ENCODE measurements at places on chromosomes 7 and 10.

GRCh38 chr7:3895341-3896116 lies 594.5 kb downstream of the SDK1 start:
- DNase-seq: no peak

DNA sequence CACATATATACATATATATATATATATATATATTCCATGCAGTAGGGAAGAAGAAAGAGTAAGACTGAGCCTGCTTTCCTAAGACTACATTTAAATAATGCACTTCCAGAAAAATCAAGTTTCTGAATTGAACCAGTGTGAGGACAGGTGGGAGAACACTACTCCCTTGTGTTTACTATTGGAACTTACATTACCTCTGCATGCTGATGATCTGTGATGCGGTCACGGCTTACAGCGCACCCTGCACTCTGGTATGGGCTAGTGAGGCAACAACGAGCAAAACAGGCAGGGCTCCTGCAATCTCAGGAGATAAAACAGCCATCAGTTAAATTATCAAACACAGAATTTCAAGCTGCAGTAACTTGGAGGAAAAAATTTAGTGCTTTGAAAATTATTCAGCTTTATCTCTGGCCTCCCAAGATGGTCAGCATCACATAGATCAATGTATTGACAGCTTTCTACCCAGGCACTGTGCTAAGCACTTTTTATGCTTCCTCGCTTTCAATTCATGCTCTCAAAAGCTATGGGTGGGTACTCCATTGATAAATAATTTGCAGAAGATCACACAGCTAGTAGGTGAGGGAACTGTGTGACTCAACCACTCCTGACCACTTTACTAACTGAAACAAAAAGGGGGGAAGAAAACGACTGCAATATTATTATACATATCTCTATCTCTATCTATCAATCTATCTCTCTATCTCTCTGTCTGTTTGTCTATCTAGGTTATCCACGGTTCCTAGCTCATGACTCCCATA lies 20.5 kb upstream of the SLC16A12 start:
- DNase-seq: no peak

- DNase-seq: no peak
These were observed 243.2 kb downstream of the CRPPA start for GRCh38 chr7:16178092-16178491.

DNA sequence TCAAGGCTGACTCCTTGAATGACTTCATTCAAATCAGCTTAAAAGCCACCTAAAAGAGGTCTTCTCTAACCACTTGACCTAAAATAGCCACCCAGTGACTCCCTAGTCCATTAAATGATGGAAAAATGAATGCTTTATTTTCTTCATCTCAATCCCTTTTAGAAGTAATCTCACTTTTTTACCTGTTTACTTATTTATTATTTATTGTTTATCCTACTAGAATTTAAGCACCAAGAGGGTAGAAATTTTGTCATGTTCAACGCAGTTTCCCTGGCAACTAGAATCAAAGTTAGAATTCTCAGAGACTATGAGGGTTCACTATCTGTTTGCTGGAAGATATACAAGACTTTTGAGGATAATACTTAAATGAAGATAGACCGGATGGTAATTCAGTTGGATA lies at the start of gene LIPJ:
LIPJ (plus strand) TSS at position 301 of the 400 bp plus-strand sequence. CDS start 3,926 bp downstream, outside the sequence.
- no peak for DNase-seq

DNA sequence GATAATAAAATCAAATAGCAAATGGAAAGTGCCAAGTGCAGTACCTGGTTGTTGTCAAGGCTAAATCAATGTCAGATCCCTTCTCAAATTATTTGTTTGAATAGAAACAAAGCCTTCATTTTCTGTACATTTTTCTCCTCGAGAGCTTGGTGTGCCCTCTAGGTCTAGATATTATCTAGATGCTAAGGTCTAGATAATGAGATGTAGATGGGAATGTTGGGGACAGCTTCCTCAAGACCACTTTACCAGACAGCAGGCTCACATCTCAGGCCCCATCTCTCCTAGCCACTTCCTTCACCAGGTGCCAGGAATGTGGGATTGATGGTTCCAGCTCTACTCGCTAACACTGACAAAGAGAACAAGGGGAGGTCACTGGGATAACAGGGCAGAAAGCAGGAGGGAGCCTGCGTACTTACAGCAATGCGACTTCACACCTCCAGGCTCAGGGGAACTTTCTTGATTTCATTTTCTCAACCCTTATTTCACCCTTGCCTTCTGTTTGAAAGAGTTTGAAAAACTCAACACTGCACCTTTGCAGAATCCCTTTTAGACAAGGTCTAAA lies 451.4 kb upstream of the VSTM2A start:
- no peak for DNase-seq

- DNase-seq: no peak
These were observed 972.0 kb upstream of the CELF2 start for GRCh38 chr10:10045765-10046028.

- no peak for DNase-seq
These were observed 83.0 kb upstream of the FAM180A start for GRCh38 chr7:135831455-135832195.

GRCh38 chr7:963236-964078 lies 9.0 kb upstream of the ADAP1 start:
- no peak for DNase-seq

DNA sequence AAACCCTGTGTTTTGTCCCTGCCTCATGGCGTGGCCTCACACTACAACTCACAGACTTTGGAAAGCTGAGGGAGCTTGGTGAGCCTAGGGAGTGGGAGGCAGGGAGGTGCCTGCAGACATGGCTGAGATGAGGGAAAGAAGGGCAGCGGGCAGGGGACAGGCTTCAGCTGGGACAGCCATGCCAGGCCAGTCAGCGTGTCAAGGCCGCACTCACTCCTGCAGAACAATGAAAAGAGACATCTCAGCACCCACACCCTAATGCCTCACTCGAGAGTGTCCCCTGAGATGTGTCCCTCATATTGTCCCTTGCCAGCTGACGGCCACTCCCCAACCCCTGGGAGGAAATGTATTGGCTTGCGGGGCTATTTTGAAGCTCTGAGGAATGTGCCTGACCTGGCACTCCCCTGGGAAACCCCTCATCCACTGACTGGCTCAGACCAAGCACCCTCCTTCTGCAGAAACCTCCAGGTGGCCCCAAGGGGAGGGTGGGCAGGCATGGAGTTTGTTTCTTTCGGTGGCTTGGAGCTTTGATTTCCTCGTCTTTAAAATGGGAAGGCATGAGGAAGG lies 31.6 kb downstream of the SH3PXD2A start:
- no peak for DNase-seq

DNA sequence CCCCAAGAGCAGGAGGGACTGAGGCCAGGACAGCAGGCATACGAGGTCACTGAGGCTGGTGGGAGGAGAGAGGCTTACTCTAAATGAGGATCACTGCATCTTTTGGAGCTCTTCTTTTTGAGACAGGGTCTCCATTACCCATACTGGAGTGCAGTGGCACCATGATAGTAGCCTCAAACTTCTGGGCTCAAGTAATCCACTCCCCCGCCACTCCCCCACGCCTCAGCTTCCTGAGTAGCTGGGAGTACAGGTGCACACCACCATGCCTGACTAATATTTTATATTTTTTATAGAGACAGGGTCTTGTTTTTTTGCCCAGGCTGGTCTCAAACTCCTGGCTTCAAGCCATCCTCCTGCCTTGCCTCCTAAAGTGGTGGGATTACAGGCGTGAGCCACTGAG lies 25.8 kb downstream of the OGDH start:
- no peak for DNase-seq

GRCh38 chr10:68537796-68538195 lies 10.5 kb upstream of the SLC25A16 start:
- no peak for DNase-seq

DNA sequence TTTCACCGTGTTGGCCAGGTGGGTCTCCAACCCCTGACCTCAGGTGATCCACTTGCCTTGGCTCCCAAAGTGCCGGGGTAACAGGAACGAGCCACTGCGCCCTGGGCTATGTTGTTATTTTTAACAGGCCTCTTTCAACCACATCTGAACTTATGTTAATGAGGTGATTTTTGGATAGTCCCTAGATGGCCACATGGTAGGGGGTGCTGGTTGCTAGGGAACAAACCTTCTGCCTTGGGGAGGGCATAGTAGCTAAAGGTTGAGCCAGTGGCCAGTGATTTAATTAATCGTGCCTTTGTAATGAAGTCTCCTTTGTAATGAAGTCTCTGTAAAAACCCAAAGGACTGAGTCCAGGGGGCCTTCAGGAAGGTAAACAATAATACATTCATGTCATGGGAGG lies 9.1 kb downstream of the COMTD1 start:
- no peak for DNase-seq

DNA sequence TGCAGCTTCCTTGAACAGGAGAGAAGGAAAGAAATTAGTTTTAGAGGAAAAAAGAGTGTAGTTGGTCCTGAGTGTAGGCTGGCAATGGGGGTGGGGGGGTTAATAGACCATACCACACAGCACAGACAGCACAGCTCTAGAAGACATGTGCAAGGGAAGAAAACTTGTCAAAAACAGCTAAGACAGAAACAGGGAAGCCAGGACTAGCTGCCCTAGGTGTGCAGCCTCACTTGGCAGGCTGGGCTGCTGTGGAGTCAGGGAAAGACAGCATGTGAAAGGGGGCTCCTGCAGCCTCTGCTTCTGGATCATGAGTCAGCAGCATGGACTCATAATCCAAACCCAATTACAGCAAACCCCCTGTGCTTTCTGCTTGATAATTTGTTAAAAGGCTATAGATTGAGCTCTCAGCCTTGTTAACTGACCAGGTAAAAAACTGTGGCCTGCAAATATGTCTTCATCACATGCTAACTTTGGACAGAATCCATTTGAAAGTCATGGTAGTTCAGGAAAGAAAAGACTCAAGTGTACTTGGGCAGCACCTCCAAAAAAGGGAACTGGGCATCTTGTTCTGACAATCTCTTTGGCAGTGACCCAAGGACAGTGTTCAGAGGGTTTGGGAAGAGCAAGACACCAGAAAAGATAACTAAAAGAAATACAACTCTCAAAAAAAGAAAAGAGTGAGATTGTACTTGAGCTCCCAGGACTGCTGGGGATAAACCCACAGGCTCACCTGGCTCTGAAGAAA lies 142.2 kb upstream of the VWC2 start:
- DNase-seq: no peak
